ENCODE measurements at places on chromosomes 5 and 9. TPM values are rescaled to one million over a fixed set of nuclear protein-coding genes. Genes with fewer than 3 reads are reported as not detected.

The IL4 gene
- total RNA-seq: not detected

The KCNV2 gene
- total RNA-seq: not detected

The MARCOL gene
- not detected for total RNA-seq

The SLC36A3 gene
- total RNA-seq: not detected

The CER1 gene
- not detected for total RNA-seq

The BARHL1 gene
- not detected for total RNA-seq

The TUBB4B gene
- 195 TPM for total RNA-seq

The SKIC3 gene
- 163 TPM for total RNA-seq

The GRIA1 gene
- 1.2 TPM for total RNA-seq

The PCDHA6 gene
- total RNA-seq: 1.3 TPM

The SLC6A7 gene
- total RNA-seq: not detected

The NAIP gene
- total RNA-seq: 4.3 TPM

The PCDHGA11 gene
- 17.8 TPM for total RNA-seq

The TBC1D13 gene
- total RNA-seq: 21.0 TPM

The GADD45G gene
- 6.1 TPM for total RNA-seq

The AMBP gene
- total RNA-seq: 0.27 TPM

All from fibroblast of the aortic adventitia (primary cell).